SJSA1 (cell line): ENCODE measurements at places on chromosomes 5 and 9.

GRCh38 chr9:99090336-99091130 is 14.4 kb upstream of the TGFBR1 start:
- DNase-seq = no peak
- H3K27me3 ChIP-seq = no peaks in the 10 kb centered on the region
- H3K4me1 ChIP-seq = peaks cover 16% of the 10 kb centered on the region
- no peaks in the 10 kb centered on the region for H3K36me3 ChIP-seq
- H3K27ac ChIP-seq = no peak overlapping the region
- no peak overlapping the region for H3K4me3 ChIP-seq

DNA sequence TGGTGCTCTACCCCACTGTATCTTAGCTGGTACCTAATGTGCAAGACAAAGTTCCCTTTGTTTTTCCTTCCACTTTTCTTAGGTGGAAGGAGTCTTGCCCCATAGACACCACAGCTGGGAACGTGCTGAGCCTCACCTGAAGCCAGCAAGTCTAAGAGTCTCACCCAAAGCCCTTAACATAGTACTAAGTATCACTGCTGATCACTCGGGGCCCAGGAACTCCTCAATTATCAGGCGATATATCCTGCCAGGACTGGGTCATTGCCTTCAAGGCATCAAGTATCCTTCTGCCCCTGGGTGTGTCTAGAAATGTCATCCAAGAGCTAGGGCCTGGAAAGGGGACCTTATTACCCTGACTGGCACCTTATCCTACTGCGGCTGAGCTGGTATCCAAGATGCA is 123.9 kb downstream of the PTPRD start:
- no peak overlapping the region for H3K4me3 ChIP-seq
- no peaks in the 10 kb centered on the region for H3K36me3 ChIP-seq
- H3K4me1 ChIP-seq = no peaks in the 10 kb centered on the region
- no peak overlapping the region for H3K27ac ChIP-seq
- no peaks in the 10 kb centered on the region for H3K27me3 ChIP-seq
- no peak for DNase-seq

DNA sequence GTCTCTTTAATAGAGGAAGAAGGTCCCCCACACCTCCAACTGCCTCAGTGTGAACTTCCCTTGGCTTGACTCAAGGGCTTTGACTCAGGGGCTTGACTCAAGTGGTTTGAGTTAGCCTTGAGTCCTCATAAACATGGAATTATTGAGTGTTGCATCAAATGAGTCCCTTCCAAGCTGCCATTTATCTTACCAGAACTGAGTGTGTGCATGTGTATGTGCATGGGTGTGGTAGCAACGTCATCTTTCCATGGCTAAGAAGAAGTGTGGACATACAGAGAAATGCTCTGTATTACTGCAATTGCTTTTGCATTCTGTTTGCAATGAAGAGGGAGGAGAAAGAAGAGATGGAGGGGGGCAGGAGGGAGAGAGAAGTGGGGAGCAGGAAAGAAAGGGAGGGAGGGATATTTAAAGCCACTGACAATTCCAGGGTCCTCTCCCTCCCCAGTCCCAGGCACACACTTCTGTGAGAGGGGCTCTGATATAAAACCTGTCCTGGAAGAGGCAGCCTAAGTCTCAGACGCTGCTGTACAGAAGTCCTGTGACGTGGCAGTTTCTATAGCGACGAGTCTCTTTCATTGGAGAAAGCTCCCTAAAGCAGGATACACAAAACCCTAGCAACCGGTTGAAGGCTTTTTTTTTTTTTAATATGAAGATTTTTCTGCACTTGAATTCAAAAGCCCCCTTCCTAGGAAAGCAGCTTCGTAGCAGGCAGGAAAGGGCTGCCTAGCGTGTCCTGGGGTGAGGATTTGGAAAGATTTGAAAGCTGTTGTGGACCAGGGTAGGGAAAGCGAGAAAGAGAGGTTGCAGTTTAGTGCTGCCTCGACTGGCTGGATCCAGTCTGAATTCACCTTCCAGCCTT is 93.3 kb upstream of the MAP1B start:
- H3K4me3 ChIP-seq = no peak overlapping the region
- H3K4me1 ChIP-seq = peaks cover 12% of the 10 kb centered on the region
- no peak for DNase-seq
- no peaks in the 10 kb centered on the region for H3K27me3 ChIP-seq

- H3K27ac ChIP-seq = no peak overlapping the region
- no peak for DNase-seq
- no peaks in the 10 kb centered on the region for H3K4me1 ChIP-seq
- H3K36me3 ChIP-seq = no peaks in the 10 kb centered on the region
- H3K4me3 ChIP-seq = no peak overlapping the region
- H3K27me3 ChIP-seq = no peaks in the 10 kb centered on the region
Measured at GRCh38 chr9:23582836-23583235, 243.2 kb downstream of the ELAVL2 start.

DNA sequence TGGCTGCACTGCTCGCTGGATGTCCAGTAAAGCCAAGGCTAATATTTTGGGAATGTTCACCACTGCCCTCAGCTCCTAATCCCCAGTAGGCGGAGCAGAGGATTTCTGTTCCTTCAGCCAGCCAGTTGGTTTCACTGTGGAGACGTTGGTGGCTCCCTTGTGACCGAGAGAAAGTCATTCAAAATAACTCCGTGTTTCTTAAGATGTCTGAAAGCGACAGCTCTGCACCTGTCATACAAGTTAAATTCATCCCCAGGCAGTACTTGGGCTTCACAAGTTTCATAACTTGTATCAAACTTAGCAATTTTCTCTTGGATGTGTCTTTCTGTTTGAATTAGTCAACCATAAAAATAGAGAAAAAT is 382 bp upstream of the CDKN2B start:
- peaks cover 22% of the 10 kb centered on the region for H3K36me3 ChIP-seq
- no peak for DNase-seq
- H3K4me1 ChIP-seq = peaks cover 5% of the 10 kb centered on the region
- no peak overlapping the region for H3K27ac ChIP-seq

DNA sequence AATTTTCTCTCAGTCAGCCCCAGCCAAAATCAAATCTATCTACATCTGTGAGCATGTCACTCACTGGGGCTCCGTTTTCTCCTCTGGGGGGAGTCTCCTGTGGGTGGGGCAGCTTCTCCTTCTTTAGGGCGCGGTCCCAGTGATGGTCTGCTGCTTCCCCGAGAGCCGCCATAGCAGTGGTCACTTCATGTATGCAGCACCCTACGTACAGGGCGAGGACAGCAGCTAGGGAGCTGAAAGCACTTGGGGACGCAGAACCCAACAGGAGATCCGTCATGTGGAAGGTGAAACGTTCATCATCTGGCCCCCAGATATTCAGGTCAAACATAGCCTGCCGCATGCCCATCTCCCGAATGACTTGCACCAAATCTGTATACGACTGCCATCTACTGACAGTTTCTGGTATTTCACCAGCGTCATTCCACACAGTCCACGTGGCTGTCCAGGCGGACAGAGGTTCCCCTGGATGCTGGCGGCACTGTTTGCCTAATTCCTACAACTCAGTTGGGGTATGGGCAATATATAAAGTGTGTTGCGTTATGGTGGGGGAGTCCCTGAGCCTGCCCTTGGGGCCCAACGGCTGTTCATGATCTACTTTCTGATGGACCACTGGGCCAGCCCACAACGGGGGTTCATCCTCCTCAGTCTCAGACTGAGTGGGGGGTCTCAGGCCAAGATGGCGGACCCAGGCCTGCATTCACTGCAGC is 795.0 kb downstream of the EFNA5 start:
- H3K36me3 ChIP-seq = no peaks in the 10 kb centered on the region
- H3K4me1 ChIP-seq = no peaks in the 10 kb centered on the region
- no peak overlapping the region for H3K4me3 ChIP-seq
- DNase-seq = peak; percentile 57
- no peaks in the 10 kb centered on the region for H3K27me3 ChIP-seq
- no peak overlapping the region for H3K27ac ChIP-seq

DNA sequence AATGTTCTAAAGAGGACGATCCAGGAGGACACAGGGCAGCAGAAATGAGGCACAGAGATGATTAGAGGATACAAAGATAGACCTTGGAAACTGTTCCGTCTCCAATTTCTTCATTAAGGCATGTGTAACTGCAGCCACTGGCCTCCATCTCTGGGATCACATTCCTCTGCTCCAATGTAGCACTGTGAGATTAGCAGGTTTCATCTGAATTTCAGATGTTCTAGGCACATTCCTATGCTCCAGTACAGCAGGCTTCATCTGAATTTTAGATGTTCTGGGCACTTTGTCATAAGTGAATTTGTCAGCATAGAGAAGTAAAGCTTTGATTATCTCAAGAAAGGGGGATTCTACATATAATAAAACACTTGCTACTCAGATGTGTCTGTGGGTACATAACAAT is 671.4 kb downstream of the MTRR start:
- no peaks in the 10 kb centered on the region for H3K27me3 ChIP-seq
- no peak for DNase-seq
- H3K27ac ChIP-seq = no peak overlapping the region
- H3K4me3 ChIP-seq = no peak overlapping the region
- no peaks in the 10 kb centered on the region for H3K36me3 ChIP-seq

GRCh38 chr5:65478336-65478735 is 3.4 kb downstream of the ADAMTS6 start:
- no peak overlapping the region for H3K4me3 ChIP-seq
- no peak for DNase-seq
- no peaks in the 10 kb centered on the region for H3K27me3 ChIP-seq
- peaks cover 1% of the 10 kb centered on the region for H3K4me1 ChIP-seq
- no peak overlapping the region for H3K27ac ChIP-seq

GRCh38 chr5:38806775-38807258 is 39.0 kb upstream of the OSMR start:
- peak overlapping the region; percentile 86 for H3K27ac ChIP-seq
- H3K4me3 ChIP-seq = no peak overlapping the region
- no peaks in the 10 kb centered on the region for H3K27me3 ChIP-seq
- H3K36me3 ChIP-seq = no peaks in the 10 kb centered on the region
- peaks cover 65% of the 10 kb centered on the region for H3K4me1 ChIP-seq

DNA sequence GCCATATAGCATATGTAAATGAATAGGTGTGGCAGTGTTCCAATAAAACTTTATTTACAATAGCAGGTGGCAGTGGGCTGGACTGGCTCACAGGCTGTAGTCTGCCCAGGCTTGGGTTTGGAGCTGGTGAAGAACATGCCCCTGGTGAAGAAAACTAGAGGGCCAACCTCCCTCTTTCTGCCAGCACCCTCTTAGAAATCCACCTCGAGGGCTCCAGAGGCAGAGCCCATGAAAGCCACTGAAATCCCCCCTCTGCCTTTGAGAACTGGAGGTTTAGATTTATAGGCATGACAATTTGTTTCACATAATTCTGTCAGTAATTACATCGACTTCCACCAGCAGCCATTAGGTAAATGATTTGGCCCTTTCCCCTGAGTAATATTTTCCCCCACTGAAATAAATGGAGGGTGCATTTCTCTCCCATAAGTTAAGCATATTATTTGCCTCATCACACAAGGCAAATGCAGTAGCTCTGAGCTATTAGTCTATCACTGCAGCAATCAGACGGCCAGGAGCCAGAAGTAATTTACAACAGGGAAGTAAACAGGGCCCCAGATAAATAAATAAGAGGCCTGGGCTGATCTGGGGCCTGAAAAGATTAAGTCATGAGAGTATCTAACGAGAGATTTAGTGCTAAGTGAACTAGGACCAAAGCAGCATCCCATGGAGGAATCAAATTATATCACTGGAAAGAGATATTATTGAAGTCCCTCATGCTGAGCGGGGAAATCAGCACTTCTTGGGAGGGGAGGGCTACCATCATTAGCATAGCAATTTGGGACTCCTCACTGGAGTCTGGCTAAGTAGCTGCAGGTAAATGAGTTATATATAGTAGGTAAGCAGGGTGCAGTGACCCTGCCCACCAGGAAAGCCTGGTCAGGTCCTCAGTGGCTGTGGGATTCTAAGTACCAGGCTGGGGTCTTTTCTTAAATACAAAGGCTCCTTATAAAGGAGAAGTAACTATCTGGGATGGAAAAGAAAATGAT is 123.9 kb downstream of the SLIT3 start:
- peaks cover 2% of the 10 kb centered on the region; the same call in 1 of the 2 replicates for H3K36me3 ChIP-seq
- H3K27ac ChIP-seq = no peak overlapping the region
- H3K4me3 ChIP-seq = no peak overlapping the region
- DNase-seq = no peak
- H3K4me1 ChIP-seq = peaks cover 19% of the 10 kb centered on the region
- no peaks in the 10 kb centered on the region for H3K27me3 ChIP-seq

DNA sequence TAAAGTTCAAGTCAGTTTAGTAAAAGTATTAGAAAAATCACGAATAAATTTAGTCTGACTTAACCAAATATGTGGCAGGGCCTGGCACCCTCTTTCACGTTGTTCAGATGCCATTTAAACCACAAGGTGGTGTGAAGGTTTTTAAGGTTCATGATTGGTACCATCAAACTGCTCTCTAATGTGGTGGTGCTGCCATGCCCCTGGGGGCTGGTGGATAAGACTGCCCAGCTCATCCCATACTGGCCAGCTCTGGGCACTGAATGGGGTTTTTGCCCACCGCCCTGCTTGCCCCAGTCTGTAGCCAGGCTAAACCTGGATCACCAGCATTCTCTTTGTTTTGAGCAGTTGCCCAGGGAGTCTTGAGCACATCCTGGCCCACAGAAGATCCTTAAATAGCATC is 159.3 kb downstream of the GABBR2 start:
- H3K36me3 ChIP-seq = no peaks in the 10 kb centered on the region
- peaks cover 40% of the 10 kb centered on the region for H3K4me1 ChIP-seq
- no peak overlapping the region for H3K4me3 ChIP-seq

GRCh38 chr9:136259517-136259813 is 13.9 kb upstream of the QSOX2 start:
- H3K4me1 ChIP-seq = no peaks in the 10 kb centered on the region
- H3K27me3 ChIP-seq = no peaks in the 10 kb centered on the region; the same call in 1 of the 2 replicates
- H3K27ac ChIP-seq = no peak overlapping the region
- no peak overlapping the region for H3K4me3 ChIP-seq

- no peak overlapping the region for H3K4me3 ChIP-seq
- H3K27ac ChIP-seq = no peak overlapping the region
- no peaks in the 10 kb centered on the region for H3K4me1 ChIP-seq
- no peak for DNase-seq
- H3K27me3 ChIP-seq = no peaks in the 10 kb centered on the region
Measured at GRCh38 chr5:39264528-39264927, 45.2 kb upstream of the FYB1 start.

DNA sequence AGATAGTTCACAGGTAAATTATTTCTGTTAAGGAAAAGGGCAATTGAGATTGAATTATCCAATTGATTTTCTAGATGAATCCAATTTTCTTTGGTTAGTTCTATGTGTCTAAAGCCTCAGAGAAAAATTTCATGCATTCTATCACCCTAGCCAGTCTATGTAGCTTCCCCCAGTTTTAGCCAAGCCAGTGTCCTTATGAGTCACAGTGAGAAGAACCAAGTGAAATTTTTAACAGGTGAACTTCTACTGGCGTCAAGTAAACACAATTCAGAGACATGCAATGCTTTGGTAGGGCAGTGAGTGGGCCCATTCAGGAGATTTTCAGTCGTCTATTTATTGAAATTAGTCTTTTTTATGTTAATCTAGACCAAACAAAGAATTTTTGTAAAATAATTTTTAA is 1077.4 kb upstream of the ARRDC3 start:
- DNase-seq = no peak
- H3K36me3 ChIP-seq = no peaks in the 10 kb centered on the region
- no peaks in the 10 kb centered on the region for H3K4me1 ChIP-seq

GRCh38 chr9:34974664-34975063 is 14.9 kb upstream of the DNAJB5 start:
- no peaks in the 10 kb centered on the region for H3K4me1 ChIP-seq
- DNase-seq = no peak
- no peaks in the 10 kb centered on the region for H3K36me3 ChIP-seq
- H3K4me3 ChIP-seq = no peak overlapping the region
- H3K27me3 ChIP-seq = no peaks in the 10 kb centered on the region
- H3K27ac ChIP-seq = no peak overlapping the region
